ENCODE measurements at places on chromosomes 2 and 18.

GRCh38 chr18:52070291-52070756 lies 269.7 kb upstream of the DCC start:
- no peak for DNase-seq

DNA sequence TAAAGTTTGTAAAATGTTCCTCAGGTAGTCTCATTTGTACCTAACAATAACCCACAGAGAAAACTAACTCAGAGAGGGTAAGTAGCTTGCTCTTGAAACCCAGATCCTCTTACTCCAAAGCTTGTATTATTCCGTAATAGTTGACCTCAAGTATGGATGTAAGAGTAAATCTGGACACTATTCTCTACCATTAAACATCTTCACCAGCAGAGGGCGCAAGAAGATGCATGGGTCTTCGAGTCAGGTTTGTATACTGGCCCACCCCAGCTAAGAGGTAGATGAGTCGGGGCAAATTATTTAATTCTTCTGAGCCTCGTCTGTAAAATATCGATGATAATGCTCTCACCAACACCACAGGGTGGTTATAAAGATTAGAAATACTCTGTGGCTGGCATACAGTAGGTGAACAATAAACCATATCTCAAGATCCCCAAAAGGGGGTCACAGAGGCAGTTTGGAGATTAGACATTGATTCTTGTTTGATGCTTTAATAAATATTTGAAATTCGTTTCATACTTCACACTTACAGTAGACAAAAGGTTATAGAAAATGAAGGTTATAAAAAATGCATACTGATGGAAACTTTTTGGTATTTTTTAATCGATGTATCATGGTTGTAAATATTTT lies 3.5 kb upstream of the CABLES1 start:
- DNase-seq, result peak; percentile 42

DNA sequence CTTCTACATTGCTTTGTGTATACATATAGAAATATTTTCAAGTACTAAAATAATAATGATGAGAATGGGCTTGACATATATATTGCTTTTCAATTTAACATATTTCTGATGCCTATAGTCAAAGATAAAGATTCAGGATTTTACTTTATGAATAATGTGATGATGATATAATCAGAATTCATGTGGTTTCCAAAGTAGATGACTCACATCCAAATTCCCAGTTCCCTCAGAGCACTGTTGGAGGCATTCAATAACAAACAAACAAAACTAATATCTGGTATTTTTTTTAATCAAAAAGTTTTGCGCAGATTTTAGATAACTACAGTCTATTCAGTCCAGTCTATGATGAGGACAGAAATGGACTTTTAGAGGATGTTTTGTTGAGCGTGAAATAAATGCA lies 2094.5 kb upstream of the CELF4 start:
- no peak for DNase-seq

GRCh38 chr2:115874427-115874826 lies 1432.0 kb downstream of the DPP10 start:
- no peak for DNase-seq

DNA sequence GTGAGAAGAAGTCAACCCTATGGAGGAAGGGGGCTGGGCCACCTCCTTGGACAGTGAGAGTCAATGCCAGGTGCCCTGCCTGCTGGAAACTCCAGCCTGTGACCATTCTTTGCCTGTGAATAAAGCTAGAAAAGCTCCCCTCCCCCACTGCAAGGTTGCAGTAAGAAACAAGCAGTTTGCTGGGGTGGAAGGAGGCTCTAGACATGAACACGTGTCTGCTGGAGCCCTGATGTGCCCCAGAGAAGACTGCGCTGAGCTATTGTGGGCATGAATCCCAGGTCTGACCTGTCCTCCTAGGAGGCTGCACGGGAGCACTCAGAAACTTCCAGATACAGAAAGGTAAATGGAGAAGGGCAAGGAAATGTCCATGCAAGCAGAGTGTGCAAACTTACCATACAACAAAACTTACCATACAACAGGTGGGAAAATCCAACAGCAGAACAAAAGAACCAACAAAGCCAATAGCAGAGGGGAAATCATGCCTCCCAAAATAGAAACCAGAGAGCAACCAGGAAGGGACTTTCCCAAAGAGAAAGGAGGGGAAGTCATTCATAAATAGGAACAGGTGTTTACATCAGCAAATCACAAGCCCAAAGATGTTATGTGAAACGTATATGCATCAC lies 278.7 kb downstream of the BCL2 start:
- DNase-seq, result no peak

All from activated naive CD4-positive, alpha-beta T cell treated with Interleukin-2 at 50 U/mL for 16 hours (primary cell).